ENCODE measurements at places on chromosomes 4 and X.

- no peak for DNase-seq
These were observed 129.7 kb upstream of the USP38 start for GRCh38 chr4:143054971-143055370.

GRCh38 chr4:121783210-121783609 is 17.9 kb upstream of the EXOSC9 start:
- no peak for DNase-seq

- no peak for DNase-seq
These were observed 97.0 kb downstream of the AFAP1 start for GRCh38 chr4:7842384-7843279.

- no peak for DNase-seq
These were observed 82.1 kb downstream of the CLDN34 start for GRCh38 chrX:10049236-10049635.

DNA sequence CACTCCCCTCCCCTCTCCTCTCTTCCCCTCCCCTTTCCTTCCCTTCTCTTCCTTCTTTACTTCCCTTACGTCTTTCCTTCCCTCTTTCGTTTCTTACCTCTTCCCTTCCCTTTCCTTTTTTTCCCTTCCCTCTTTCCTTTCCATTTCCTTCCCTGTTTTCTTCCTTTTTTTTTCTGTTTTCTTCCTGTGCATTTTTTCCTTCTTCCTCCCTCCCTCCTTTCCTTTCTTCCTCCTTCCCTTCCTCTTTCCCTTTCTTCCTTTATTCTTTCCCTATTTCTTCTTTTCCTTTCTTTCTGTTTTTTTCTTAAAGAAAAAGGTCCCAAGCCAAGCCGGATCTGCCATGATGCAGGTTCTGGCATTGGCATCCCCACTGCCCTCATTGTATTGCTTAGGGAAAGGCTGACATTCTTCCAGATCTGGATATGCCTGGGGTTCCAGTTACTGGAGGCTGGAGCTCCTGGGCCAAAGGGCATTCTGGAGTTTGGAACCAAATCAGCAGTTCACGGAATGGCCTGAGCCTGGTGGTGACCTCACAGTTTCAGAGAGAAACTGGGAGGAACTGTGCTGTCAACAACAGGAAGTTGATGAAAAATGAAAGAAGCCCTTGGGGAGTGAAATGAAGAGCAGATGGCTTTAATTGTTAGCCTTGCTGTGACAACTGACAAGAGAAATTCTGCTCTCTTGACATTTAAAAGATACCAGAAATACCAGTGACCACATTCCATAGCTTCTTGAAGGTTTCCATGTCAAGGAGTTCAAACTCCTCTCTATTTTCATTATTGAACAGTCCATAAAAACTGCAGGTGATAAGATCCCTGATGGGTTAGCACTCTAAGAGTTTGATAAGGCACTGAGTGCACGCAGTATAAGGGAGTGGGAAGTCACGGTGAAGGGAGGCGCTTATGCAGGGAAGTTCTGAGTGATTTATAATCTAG is 622.1 kb downstream of the SPRY1 start:
- no peak for DNase-seq

GRCh38 chrX:136475236-136475635 is 12.5 kb upstream of the BRS3 start:
- no peak for DNase-seq

GRCh38 chr4:94304365-94304971 is 38.2 kb downstream of the HPGDS start:
- no peak for DNase-seq

GRCh38 chr4:169658975-169659715 is 38.8 kb downstream of the CLCN3 start:
- no peak for DNase-seq

DNA sequence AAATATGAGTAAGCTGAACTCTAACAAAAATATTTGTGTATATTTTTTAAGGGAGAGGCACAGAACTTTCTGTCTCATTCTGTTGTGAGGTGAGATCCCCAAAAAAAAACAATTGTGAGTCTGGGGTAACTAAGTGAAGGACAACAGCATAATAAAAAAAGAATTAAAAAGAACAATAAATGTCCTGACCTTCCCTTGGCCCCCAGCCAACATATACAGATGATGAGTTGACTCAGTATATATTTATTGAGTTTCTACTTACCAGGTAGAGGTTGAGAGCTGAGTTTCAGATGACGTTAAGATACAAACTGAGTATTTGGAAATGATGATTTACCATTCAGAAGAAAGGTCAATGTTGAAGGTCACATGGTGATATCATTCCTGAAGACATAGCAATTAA is 239.5 kb downstream of the KCNIP4 start:
- DNase-seq, result no peak

DNA sequence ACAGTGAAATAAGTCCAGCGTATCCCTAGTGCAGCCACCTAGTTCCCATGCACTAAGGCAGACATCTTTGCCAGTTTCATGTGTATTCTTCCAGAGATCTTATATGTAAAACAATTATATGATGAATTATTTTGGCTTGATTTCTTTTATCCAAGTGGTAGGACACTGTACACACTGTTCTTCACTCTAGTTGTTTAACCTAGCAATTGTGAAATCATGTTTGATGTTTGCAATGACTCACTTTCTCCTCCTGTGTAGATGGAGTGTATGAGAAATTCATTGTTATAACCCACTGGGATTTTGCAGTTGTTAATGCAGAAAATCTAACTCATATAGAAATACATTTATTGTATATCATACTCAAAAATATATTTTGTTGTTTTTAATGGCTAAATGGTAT is 17.5 kb upstream of the TBC1D1 start:
- DNase-seq, result no peak

GRCh38 chr4:55733932-55734331 is 85.7 kb upstream of the EXOC1L start:
- DNase-seq, result no peak

DNA sequence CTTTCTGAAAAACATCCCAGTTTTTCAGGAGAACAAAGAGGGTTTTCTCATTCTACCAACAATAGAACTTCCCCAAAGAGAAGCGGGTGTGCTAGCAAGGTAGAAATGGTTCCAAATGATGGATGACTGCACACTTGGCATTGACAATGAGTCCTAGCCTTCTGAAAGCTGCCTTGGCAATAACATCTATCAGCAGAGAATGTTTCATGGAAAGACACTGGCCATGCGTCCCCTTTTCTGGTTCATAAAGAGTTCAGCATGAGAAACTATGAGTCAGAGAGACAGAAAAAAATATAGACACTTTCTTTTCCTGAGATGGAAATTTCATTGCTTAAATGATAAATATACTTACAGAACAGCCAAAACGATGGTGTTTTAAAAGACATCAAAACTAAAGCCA is 236.9 kb upstream of the PRKX start:
- DNase-seq, result no peak

- DNase-seq, result no peak
These were observed 28.3 kb upstream of the BTC start for GRCh38 chr4:74822603-74823002.

All from stimulated activated CD8-positive, alpha-beta memory T cell treated with anti-CD3 and anti-CD28 coated beads, Interleukin-15, amount 100 ng/mL, for 1 hour (primary cell).